OCI-M1 (cell line): ENCODE measurements at places on chromosomes 1 and 21.
A peak's percentile ranks its signal among the peaks of the same experiment; 100 is the strongest.

- DNase-seq = no peak
These were observed 62.9 kb downstream of the CDKN2C start for GRCh38 chr1:51032936-51033335.

- DNase-seq = no peak
These were observed 43.3 kb upstream of the TSNAX start for GRCh38 chr1:231485029-231485784.

GRCh38 chr1:80036690-80037432 lies 1030.3 kb upstream of the ADGRL4 start:
- DNase-seq = peak; percentile 29

DNA sequence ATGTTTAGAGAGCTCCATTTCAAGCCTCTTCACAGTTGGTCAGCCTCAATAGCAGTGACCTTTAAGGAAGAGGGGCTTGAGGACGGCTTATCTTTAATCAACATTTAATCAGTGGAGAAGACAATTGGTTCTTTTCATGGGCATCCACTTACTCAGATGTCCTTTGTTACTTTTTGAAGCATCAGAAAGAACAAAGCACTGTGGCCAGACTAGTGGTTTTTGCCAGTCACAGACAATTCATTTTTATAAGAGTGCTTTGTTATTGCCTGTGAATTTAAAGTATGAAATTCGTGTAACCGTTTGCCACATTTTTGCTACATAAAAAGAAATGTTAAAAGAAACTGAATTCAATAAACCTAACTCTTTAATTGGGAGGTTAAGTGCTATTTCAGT lies 222.8 kb downstream of the TPR start:
- no peak for DNase-seq

DNA sequence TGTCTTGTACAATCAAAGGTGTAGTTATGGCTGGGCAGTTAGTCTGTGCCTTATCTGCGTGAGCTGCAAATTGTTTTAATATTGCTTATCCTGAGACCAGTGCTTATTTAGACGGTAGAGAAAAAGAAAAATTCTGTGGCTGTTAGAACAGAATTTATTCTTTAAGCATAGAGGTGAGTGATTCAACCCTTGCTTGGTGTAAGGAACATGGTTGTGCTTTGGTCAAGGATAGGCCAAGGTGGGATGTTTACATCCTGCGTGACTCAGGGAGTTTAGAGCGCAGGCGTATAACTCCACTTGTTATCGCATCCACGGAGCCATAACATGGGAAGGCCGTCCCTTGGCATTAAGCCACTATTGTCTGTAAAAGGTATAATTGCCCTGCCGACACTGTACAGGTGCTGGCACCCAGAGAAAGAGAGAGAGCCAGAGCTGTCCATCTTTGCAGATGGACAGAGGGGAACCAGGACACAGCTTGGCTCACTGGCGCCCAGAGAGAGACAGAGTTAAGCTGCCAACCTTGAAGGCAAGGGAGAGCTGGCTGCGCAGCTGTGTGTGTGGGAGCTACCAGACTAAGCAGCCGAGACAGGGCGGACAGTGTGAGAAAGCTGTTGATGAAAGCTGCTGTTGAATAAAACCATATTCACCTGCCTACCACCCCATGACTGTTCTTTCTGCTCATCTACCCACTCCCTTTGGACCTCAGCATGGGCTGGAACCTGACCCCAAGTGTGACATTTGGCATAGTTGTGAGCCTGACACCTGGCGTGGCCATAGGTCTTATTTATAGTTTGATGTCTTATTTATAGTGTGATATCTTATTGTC lies 200.4 kb downstream of the DYRK1A start:
- DNase-seq = no peak

DNA sequence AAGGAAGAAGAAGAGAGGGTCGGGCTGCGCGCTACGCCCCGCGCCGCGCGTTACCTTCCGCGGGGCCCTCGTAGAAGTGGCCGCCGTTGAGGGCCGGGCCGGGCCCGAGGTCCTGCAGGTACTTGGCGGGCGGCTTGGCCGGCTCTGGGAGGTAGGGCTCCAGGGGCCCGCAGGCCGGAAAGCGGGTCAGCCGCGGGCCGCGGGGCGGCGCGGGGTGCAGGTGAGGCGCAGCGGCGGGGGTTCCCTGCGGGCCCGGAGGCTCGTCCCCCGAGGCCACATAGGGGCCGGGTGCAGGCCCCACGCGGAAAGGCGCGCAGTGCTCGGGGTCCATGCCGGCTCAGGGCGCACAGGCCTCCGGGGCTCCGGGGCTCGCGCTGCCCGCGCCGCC lies 196 bp downstream of the ALX3 start:
- no peak for DNase-seq

DNA sequence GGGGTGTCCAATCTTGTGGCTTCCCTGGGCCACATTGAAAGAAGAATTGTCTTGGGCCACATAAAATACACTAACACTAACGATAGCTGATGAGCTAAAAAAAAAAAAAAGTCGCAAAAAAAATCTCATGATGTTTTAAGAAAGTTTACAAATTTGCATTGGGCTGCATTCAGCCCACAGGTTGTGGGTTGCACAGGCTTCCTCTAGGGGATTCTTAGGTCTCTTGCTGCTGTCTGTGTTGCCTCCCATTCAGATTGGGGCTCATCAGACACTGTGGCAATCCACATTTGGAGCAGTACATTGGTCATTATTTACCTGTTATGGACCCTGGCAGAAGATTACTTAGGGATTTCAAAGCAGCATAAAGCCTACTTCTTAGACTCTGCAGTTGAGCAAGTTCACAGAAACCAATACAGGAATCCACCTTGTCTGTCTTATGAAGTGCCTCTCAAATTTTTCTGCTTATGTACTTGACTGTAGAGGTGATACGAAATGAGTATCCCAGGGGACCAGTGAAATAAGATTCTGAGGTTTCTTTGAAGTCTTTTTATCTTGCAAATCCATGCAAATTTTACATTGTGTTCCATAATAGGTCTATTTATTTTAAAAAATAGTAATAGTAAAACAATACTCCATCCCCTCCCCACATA lies 205.5 kb downstream of the RPS6KC1 start:
- DNase-seq = no peak

DNA sequence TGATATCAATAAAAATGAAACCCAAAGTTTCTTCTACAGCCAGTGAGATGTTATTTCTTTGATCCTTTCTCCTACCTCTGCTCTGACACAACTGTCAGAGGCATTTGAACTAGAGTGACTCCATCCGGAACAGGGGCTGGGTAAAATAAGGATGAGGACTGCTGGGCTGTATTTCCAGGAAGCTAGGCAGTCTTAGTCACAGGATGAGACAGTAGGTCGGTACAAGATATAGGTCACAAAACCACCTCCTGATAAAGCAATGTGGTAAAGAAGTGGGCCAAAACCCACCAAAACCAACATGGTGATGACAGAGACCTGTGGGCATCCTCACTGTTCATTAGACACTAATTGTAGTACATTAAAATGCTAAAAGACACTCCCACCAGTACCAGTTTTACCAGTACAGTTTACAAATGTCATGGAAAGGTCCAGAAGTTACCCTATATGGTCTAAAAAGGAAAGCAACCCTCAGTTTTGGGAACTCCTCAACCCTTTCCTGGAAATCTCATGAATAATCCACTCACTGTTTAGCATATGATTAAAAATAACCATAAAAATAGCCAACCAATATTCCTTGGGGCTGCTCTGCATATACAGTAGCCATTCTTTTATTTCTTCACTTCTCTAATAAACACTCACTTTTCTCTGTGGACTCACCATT lies 96.7 kb downstream of the GABPA start:
- DNase-seq = peak; percentile 59

GRCh38 chr1:7444363-7444762 lies 326.7 kb upstream of the VAMP3 start:
- no peak for DNase-seq

DNA sequence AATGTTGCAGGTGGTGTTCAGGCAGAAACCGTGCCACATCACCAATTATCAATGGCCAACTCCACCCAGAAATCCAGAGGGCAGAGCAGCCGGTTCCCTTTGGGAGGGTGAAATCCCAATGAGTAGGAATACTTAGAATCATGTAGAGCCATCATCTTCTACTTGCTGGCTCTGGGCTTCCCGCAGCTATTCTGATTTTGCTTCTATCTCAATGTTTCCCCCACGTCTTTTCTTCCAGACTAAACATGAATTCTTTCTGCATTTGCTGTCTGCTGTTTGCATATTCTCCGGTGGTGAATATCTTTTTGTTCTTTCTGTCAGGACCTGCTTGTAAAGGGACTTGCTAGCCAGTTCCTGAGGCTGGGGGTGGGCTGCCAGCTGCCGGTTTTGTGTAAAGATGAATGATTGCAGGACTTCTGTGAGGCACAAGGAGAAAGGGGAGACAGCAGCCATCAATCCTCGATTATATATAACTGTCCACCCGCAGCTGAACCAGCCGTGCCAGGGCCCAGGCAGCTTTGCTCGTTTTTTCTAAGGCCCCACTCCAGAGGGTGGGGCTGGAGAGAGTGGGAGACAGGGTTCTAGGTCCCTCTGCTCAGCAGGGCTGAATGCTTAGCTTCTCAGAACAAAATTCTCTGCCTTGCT lies 33.2 kb downstream of the PRAMEF20 start:
- no peak for DNase-seq

- no peak for DNase-seq
These were observed 576.6 kb downstream of the ADGRL2 start for GRCh38 chr1:82377201-82377884.

GRCh38 chr21:46017148-46017547 lies 35.6 kb downstream of the COL6A1 start:
- no peak for DNase-seq

- no peak for DNase-seq
These were observed 100.5 kb upstream of the SOD1 start for GRCh38 chr21:31558962-31559367.

GRCh38 chr1:236882678-236883077 lies 87.6 kb downstream of the MTR start:
- no peak for DNase-seq

DNA sequence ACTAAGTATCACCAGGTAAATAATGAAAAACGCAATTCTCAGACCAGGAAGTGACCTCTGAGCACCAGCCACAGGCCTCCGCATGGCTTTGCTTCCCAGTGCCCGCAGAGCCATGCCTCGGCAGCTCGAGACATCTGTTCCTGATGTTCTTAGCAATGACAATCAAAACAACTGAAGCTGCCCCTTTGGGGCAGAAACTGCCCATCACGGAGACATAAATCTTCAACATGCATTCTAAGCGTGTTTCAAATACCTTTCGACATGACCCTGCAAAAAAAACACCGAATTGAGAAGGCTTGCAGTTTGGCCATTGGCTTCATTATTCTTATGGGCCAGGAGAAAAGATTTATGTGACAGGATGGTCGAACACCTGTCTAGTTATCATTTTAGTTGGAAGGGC lies 5.8 kb upstream of the RAP1GAP start:
- DNase-seq = no peak

DNA sequence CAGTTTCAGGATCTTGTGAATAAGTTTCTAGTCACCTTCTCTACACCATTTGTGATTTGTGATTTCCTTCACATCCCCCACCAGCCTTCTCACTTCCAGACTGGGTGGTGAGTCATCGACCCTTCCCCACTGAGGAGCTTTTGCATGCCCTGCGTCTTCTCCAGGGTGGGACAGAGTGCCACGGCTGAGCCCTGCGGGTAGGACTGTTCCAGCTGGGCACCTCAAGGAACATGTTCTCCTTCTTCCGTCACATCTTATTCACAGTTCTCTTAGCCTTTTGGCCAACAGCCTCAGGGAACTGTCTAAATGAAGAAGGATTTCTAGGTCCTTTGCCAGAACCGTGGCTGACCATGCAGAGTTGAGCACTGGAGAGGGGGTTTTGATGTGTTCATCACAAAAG lies 116.5 kb downstream of the TMEM53 start:
- DNase-seq = no peak
